ENCODE measurements at places on chromosomes 1 and 21. TPM values are rescaled to one million over a fixed set of nuclear protein-coding genes. Genes with fewer than 3 reads are reported as not detected.
A peak's percentile ranks its signal among the peaks of the same experiment; 100 is the strongest.

DNA sequence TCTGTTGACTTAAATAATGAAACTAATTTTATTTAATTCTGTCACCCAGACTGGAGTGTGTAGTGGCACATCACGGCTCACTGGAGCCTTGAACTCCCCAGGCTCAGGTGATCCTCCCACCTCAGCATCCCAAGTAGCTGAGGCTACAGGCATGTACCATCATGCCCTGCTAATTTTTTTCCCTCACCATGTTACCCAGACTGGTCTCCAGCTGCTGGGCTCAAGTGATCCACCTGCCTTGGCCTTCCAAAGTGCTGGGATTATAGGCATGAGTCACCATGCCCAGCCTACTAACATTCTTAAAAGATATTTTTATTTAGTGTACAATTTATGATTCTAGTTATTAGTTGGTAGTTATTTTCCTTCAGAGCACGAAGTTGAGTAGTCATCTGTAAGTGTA lies 49.5 kb downstream of the NRDC start:
- no peak for DNase-seq

GRCh38 chr21:38960251-38960650 lies 154.5 kb downstream of the ETS2 start:
- DNase-seq, result no peak

GRCh38 chr1:44031252-44032169 lies at the start of gene SLC6A9:
SLC6A9 (minus strand) TSS chr1:44031462; CDS start chr1:44024277, 7,185 bp downstream.
- DNase-seq, result no peak

DNA sequence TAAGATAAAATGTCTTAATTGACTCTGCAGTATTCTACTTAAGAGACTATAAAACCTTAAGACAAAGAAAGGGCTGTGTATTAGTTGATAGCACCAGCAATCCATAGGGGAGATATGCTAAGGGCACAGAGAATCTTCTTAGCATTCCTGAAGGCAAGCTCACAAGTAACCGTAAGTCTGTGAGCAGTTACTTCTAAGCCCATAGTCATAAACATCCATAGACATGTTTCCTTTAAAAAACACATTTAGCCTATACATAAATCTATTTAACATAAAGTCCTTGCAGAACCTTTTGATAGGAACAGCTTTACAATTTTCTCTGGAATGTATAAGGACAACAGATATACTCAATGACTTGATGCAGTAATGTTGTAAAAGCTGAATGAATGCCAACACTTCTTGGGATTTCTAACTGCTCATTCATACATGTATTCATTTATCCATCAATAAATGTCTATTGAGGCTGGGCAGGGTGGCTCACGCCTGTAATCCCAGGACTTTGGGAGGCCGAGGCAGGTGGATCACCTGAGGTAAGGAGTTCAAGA lies 6.3 kb upstream of the ERRFI1 start:
- no peak for DNase-seq

- DNase-seq, result no peak
These were observed 1.8 kb upstream of the LIN9 start for GRCh38 chr1:226310637-226311195.

CA6 gene
- not detected for total RNA-seq

GRCh38 chr21:44818640-44819011 lies 764 bp upstream of the SUMO3 start:
- no peak for DNase-seq

- no peak for DNase-seq
These were observed 165.4 kb upstream of the ADAMTS5 start for GRCh38 chr21:27132266-27132665.

- DNase-seq, result no peak
These were observed 5.8 kb upstream of the CHI3L2 start for GRCh38 chr1:111221633-111222291.

GRCh38 chr1:80218112-80218511 lies 1211.6 kb upstream of the ADGRL4 start:
- no peak for DNase-seq

- no peak for DNase-seq
These were observed 148.0 kb downstream of the ZZZ3 start for GRCh38 chr1:77534456-77534855.

DNA sequence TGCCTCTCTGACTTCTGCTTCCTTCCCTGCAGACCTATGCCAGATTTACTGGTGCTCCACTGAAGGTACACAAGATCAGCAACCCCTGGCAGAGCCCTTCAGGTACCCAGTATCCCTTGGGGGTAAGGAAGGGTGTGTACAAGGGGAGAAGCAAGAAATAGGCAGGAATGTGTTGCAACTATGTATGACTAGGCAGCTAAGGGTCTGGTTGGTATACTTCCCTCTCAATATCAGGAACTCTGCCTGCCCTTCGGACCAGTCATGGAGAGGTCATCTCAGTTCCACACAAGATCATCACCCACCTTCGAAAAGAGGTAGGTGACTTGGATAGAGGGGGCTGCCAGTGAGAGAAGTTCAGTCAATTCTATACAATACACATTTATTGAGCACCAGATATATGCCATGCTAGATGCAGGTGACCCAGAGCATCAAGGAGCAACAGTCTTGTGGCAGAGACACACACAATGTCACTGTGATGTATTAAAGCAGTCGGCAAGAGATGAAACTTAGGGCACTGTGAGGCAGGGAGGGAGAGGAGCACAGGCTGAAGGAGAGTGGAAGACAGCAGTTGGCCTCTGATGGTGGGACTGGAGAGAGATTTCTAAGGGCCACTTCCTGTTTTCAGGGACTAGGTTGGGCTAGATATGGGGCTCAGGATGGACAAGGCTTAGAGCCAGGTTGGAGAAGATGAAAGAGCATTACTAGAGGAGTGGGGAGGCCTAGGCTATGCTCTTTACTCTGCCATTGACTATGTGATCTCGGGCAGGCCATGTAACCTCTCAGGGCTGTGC lies 2.0 kb downstream of the MTX1 start:
- no peak for DNase-seq

GRCh38 chr1:98342566-98342965 lies 319.0 kb upstream of the SNX7 start:
- no peak for DNase-seq

DNA sequence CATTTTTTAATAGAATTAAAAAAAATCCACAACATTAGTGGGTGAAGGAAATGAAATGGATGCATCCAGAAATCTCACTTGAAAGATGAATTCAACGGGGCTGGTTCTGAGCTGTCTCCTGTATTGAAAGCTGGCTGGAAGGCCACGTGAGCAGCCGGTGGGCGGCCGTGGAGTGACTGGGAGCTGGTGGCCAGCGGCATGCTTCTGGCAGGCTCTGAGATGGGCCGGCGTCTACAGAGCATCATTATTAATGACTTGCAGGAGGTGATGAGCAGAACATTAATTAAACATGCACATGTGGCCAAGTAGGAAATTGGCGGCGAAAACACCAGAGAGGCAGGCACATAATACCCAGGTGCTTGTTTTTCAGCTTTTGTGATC lies 115.6 kb upstream of the LMO4 start:
- no peak for DNase-seq

- no peak for DNase-seq
These were observed 52.2 kb upstream of the KIAA1614 start for GRCh38 chr1:180860535-180860934.

OR14K1 gene
- not detected for total RNA-seq

GRCh38 chr1:228299211-228299610 lies 91.4 kb downstream of the OBSCN start:
- DNase-seq, result peak; percentile 28

DNA sequence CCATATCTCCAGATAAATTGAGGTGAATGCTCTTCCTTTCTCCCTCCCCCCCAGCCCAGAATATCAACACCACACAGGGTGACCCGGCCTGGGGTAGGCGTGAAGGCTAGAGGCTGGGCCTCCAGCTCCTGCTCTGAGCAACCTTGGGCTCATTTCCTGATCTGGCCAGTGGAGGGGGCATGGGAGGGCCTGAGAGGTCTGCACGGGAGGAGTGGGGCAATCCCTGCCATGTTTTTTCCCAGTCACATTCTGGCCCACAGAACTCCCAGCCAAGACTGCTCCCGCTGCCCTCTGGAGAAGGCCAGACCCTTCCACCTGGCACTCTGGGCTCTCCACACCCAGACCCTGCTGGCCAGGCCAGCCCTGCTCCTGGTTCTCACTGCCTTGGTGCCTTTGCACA lies 3.9 kb downstream of the CLDN19 start:
- DNase-seq, result peak; percentile 65

GRCh38 chr1:225458222-225458631 lies 30.4 kb upstream of the LBR start:
- no peak for DNase-seq

GRCh38 chr1:42861014-42861399 lies 14.6 kb downstream of the ZNF691 start:
- no peak for DNase-seq

DNA sequence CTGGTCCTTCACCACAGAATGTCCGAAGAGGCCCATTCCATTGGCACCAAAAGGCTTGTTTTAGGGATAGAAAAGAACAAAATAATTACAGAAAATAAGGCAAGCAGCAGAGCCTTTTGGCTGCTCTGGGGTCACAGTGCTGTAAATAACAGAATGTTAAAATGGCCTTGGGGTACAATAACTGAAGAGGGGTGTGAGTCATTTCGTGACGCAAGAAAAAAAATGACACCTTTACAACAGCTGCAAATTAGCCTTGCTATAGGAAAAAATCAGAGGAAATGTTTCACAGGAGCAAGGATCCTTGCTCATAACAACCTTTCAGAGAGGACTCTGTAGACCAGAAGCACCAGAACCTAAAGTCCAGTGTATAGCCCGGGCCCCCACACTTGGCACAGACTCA lies 483.4 kb downstream of the OMA1 start:
- no peak for DNase-seq

LTN1 gene
- total RNA-seq, result 26.4 TPM

- DNase-seq, result no peak
These were observed 35.3 kb upstream of the FCER1A start for GRCh38 chr1:159266832-159267231.

FPGT gene
- total RNA-seq, result 16.6 TPM

DNA sequence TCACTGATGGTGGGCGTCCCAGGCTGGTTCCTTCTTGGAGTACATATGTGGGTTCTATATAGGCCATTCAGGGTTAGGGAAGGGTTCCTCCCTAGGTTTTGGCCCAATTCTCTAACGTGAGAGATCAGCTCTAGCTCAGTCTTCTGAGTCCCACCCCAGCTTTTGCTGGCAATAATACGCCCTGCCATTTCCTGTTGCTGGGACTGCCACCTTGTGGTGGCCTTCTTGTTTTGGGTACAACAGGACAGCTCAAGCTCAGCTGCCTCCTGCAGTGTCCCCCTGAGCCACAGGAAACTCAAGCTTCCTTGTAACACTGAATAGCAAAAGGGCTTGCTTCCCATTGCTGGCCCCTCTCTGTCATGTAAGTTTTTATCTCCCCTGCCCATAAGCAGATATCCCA lies 77.8 kb downstream of the BACH1 start:
- no peak for DNase-seq

DNA sequence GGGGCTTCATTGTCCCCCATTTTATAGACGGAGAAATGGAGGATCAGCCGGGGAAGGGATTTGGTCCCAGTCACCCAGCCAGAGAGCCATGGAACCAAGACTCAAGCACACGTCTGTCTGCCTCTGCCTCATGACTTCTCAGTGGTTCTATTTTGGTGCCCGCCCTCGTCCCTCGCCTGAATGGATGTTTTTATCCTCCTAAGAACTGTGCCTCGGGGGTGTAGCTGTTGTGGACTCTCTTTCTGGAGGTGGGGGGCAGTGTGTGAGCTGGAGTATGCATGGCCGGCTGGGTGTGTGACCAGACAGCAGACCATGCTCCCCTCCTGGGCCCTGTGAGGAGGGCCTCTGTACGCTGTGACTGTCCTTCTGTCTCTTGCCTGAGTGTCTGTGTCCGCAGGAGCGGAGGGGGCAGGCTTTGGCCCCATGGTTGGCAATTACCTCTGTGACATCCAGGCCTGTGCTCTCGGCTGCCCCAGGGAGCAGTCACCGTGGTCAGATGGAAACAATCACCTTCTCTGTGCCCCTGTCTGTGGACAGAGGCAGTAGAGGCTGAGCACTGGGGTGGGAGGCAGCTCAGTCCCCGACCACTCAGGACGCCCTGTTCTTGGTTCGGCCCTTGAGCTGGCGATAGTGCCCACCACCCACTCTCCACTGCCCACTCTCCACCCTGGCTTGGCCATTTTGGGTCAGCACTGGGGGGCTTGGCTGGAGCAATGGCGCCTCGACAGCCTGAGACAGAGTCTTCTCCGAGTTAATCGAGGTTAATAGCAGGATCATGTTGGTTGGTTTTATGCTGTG lies 20.4 kb downstream of the WNT4 start:
- DNase-seq, result peak; percentile 56

ERVH48-1 gene
- total RNA-seq, result not detected

DNA sequence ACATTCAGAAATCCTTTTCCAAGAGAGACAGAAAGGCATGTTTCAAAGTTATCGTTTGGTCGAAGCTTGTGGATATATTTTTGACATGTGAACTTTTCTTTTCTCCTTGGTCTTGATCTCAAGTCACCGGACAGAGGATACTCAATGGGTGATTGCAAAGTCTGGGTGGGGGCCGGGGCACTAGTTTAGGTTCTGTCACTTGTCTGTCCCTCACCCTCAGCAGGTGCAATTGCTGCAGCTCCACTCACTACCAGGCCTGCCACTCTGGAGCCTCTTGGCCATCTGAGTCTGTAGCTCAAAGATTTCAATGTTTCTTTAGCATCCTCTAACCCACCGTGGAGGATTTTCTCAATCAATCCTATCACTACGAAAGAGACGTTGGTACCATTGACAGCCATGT lies 246.0 kb upstream of the C1orf174 start:
- no peak for DNase-seq

TEKT2 gene
- not detected for total RNA-seq

DNA sequence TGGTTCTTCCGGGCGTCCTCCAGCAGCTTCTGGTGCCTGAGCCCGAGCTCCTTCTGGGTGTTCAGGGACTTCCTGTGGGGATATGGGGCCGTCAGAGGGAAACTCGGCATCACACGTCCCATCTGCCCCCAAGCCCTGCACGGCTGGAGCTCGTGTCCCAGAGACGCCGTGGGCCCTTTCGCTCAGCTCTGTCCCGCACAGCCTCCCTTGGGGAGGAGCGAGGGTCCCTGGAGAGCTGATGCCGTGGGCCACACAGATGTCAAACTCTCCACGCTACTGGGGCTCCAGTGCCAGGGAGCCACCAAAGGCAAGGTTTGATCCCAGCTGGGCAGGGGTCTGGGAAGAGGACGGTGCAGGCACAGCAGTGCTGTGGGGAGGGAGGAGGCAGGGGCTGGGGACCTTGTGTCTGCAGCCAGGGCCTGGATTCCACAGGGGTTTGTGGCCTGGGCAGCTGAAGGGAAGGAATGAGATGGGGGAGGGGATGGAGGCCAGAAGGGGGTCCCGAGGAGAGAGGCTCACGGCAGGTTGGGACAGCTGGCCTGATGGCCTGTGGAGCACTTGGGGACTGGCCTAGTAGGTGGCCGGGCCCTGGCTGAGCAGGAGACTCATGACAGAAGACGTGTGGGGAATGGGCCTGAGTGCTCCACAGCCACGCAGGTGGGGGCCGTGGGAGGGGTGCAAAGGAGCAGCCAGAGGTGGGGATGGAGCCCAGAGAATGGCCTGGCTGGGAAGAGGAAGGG lies 30.4 kb downstream of the CFAP74 start:
- DNase-seq, result no peak

- no peak for DNase-seq
These were observed 14.8 kb downstream of the NENF start for GRCh38 chr1:212447478-212447877.

GRCh38 chr1:226915672-226915995 lies 24.5 kb upstream of the COQ8A start:
- DNase-seq, result no peak

ZZZ3 gene
- total RNA-seq, result 42.3 TPM

CNR2 gene
- total RNA-seq, result 0.14 TPM

Measured in posterior vena cava (tissue), 2 donors.